NCI-H1417 (cell line): ENCODE measurements at places on chromosomes 2 and 18.

DNA sequence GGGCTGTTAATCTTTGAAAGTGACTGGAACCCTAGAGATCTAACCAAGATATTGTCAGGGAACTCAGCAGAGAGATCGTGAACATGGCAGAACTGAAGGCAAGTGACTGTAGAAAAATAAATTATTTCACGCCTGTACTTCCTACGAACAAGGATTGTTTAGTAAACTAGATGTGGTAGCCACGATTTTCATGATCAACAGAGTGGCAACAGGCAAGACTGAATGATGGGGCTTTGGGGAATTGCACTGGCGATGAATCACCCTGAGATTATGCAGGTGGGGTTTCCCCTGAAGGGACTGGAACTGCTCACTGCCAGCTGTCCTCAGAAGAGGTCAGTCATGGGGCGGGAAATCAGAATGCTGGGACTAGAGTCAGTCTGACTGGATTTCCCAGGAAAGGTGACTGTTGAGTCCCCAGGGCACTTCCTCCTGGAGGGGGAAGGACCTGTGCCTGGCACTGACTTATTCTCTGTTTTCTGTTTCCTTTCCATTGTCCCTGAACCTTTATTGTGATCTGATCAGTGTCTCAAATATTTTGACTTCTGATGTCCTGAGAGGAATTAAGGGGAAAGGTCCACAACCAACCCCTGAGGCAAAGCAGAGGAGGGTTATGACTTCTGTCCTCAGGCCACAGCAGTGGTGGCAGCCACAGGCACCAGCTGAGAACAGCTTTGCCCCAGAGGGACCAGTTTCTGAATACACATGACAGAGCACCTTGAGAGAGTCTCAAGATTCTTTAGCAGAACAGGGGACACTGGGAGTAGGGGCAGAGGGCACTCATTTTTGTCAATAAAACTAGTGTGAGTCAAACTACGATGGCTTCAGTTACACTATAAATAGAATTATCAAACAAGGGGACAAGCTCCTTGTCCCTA, 70.0 kb downstream of the NAB1 start:
- DNase-seq: no peak

GRCh38 chr2:240296476-240297255, 138.8 kb upstream of the GPC1 start:
- no peak for DNase-seq

- no peak for DNase-seq
Observed at GRCh38 chr18:46346213-46346612, 242.0 kb downstream of the HAUS1 start.

DNA sequence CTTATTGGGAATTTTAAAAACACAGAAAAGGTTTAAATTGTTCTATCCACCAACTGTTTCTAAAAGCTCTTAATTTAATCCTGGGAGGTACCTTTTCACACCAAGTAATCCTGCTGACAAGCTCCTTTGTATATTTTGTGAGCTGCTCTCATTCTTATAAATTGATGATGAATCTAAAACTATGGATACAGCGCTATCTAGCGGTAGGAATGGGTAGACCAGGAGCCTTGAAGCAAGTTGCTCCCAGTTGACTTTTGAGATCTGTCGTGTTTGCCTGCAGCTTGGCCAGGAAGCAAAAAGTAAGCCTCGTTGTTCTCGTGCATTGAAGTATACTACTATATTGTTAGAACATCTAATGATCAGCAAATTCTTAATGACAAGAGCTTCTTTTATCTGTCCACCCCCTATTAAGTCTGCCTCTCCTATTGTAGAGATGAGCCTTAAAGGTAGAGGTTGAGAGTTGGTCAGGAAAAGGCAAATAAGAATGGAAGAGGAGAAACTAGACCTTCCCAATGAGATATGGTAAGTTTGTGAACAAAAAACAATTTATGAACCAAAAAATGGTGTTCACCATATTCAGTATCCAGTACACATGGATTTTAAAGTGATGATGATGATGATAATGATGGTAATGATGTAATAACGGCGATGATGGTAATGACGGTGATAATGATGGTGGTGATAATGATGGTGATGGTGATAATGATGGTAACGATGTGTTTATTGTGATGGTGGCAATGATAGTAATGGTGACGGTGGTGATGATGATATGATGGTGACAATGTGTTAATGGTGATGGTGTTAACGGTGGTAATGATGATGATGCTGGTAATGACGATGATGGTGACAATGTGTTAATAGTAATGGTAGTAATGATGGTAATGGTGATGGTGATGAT, 212.1 kb upstream of the NCKAP5 start:
- DNase-seq: peak; percentile 67

DNA sequence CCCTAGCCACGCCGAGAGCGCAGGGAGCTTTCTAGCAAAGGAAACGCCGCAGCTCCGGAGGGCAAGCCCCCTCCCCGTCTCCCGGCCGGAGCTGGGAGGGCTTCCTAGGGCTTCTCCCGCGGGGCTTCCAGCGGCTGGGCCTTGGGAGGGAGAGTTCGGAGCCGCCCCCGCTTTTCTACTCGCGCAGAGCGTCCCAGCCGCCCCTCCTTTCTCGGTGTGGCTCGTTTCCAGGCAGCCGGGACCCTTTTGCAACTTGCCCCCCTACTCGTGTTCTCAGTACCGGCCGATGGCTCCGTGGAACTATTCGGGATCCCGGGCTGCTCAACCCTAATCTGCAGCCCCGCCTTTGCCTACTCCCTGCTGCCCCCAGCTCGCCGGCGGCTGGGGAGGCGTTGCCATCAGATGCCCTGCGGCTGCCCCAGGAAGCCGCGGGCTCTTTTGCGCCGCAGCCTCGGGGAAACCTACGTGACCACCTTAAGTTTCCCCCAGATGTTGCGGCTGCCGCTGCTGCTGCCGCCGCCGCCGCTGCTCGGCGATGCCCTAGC, 1.5 kb upstream of the NR4A2 start:
- peak; percentile 22 for DNase-seq

GRCh38 chr2:128988326-128988725, 669.7 kb upstream of the HS6ST1 start:
- no peak for DNase-seq

- DNase-seq: no peak
Observed at GRCh38 chr2:155730804-155731203, 601.7 kb downstream of the NR4A2 start.

GRCh38 chr2:39164089-39164488, 43.2 kb upstream of the SOS1 start:
- DNase-seq: no peak

- DNase-seq: no peak
Observed at GRCh38 chr2:55247025-55247424, 14.5 kb downstream of the RPS27A start.

DNA sequence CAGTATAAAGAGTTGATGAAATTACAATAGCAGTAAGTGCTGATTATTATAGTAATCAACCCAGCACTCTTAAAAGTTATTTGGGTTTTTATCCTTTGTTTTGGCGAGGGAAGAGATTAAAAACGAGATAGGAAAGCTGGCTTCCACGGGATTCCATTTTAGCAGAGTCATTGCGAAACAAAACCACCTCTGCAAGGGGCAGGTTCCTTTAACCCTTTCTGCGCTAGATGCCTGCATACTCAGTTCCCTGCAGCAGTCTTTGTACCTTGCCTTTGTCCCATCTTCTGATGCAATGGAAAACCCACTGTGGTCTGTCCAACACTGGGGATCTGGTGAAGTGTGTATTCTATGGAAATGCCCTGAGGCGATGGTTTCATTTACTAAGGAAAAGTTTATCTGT, 2.7 kb downstream of the YPEL5 start:
- DNase-seq: no peak
